ENCODE measurements at places on chromosomes 2 and 18.

GRCh38 chr2:232645061-232645460 is 11.7 kb downstream of the EFHD1 start:
- no peaks in the 10 kb centered on the region for H3K36me3 ChIP-seq
- H3K27me3 ChIP-seq = no peaks in the 10 kb centered on the region
- no peak overlapping the region for H3K27ac ChIP-seq
- H3K4me3 ChIP-seq = no peak overlapping the region
- H3K4me1 ChIP-seq = peaks cover 4% of the 10 kb centered on the region
- DNase-seq = no peak

GRCh38 chr2:1660656-1661640 is 83.4 kb downstream of the PXDN start:
- no peak overlapping the region for H3K27ac ChIP-seq
- H3K36me3 ChIP-seq = no peaks in the 10 kb centered on the region
- H3K4me1 ChIP-seq = no peaks in the 10 kb centered on the region
- H3K27me3 ChIP-seq = no peaks in the 10 kb centered on the region

DNA sequence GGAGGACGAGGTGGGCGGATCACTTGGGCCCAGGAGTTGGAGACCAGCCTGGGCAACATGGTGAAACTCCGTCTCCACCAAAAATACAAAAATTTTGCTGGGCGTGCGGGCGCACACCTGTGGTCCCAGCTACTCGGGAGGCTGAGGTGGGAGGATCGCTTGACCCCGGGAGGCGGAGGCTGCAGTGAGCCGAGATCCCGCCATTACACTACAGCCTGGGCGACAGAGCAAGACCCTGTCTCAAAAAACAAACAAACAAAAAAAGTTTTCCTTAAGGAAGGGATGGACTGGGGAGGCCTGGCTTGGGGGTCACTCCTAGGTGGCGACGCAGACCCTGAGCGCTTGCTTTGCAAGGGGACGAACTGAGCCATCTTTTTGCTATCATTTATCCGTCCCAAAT is 882 bp downstream of the PLA2R1 start:
- no peak overlapping the region for H3K27ac ChIP-seq
- DNase-seq = no peak
- H3K4me1 ChIP-seq = no peaks in the 10 kb centered on the region
- no peaks in the 10 kb centered on the region for H3K36me3 ChIP-seq
- peak overlapping the region; percentile 62 for H3K4me3 ChIP-seq

GRCh38 chr18:42980426-42980825 is 135.1 kb downstream of the RIT2 start:
- no peaks in the 10 kb centered on the region for H3K27me3 ChIP-seq
- no peak overlapping the region for H3K27ac ChIP-seq
- no peaks in the 10 kb centered on the region for H3K36me3 ChIP-seq
- no peak for DNase-seq

DNA sequence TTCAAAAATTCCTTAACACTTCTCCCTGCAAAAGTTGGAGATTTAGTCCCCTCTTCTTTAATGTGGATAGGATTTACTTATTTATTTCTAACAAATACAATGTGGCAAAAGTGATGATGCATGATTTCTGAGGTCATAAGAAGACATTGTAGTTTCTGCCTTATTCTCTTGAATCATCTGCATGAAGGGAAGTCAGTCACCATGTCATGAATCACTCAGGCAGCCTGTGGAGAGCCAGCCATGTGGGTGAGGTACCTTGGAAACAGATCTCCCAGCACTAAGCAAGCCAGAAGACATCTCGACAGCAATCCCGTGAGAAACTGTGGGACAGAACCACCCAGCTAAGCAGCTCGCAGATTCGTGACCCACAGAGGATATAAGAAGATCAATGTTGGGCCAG is 2.7 kb upstream of the ZC3H8 start:
- peaks cover 7% of the 10 kb centered on the region for H3K4me1 ChIP-seq
- H3K27me3 ChIP-seq = no peaks in the 10 kb centered on the region
- no peak overlapping the region for H3K27ac ChIP-seq
- DNase-seq = no peak

- no peak overlapping the region for H3K27ac ChIP-seq
- H3K36me3 ChIP-seq = no peaks in the 10 kb centered on the region
- H3K27me3 ChIP-seq = no peaks in the 10 kb centered on the region
- H3K4me3 ChIP-seq = no peak overlapping the region
- peaks cover 5% of the 10 kb centered on the region for H3K4me1 ChIP-seq
Observed at GRCh38 chr2:106562268-106563186, 75.4 kb downstream of the CD8B2 start.

DNA sequence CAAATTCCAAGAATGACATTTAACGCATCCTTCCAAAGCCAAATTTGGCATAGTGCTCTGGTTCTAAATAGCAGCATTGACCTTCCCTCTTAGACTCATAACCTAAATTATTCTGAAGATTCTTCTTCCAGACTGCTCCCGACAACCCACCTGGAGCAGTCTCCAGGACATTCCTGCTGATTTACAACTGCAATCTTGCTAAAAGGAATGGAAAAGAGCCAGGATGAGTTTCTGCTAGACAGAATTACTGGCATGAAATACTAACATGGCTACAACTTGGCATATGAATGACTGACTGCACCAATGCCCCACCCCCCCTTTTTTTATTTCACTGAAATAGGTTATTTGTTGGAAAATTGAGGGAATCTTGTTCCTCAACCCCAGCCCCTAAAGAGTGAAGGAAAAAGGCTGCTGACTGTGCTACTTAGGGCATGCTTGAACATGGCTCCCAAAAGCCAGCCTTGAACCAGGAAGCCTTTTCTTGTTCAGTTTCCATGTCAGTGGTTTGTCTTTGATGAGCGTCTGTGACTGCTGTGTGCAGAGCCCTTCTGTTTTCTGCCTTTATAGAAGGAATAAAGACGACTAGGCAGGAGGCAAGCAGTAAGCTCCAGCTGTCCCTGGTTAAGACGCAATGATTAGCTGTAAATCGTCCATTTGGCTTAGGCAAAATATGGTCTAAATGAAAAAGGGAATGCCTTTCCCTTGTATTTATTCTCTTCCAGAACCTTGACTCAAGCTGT is 47.4 kb upstream of the ITGB6 start:
- no peaks in the 10 kb centered on the region for H3K4me1 ChIP-seq
- no peak for DNase-seq
- H3K27ac ChIP-seq = no peak overlapping the region
- no peaks in the 10 kb centered on the region for H3K27me3 ChIP-seq
- no peak overlapping the region for H3K4me3 ChIP-seq
